DND-41 (cell line): ENCODE measurements at places on chromosomes 5 and 9.

DNA sequence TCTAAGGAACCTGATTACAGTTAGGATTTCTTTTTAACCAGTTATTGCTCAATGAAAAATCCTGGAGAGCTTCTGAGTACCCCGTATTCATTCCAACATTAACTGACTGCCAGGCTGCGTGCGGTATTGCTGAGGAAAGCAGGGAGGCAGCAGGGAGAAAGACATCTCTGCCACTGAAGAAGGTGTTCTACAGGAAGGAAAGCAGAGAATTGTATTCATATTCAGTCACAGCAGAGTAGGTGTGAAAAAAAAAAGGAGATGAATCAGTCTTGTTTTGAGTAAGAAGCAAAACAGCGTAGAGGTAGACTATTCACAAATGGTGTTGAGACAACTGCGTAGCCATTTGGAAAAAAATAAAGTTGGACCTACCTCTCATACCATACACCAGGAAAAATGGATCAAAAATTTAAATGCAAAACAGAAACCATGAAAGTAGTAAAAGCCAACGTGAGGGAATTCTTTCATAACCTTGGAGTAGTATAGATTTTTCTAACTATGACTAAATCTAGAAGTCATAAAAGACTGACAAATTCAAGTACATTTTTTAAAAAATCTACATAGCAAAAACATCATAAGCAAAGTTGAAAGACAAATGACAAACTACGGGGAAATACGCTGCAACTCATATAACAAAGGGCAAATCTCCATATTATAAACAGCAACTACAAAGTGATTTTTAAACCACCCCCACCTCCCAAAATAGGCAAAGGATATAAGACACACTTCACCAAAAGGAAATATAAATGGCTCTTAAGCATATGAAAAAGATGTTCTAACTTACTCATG is 9.9 kb upstream of the NR4A3 start:
- no peak for DNase-seq

GRCh38 chr5:67065237-67065636 is 131.4 kb downstream of the CD180 start:
- no peak for DNase-seq

GRCh38 chr9:112771359-112772214 is 21.0 kb downstream of the SNX30 start:
- no peak for DNase-seq

GRCh38 chr9:126144603-126145456 is 181.8 kb upstream of the MVB12B start:
- DNase-seq: no peak

GRCh38 chr5:66829358-66829674 is 233.1 kb downstream of the MAST4 start:
- no peak for DNase-seq

DNA sequence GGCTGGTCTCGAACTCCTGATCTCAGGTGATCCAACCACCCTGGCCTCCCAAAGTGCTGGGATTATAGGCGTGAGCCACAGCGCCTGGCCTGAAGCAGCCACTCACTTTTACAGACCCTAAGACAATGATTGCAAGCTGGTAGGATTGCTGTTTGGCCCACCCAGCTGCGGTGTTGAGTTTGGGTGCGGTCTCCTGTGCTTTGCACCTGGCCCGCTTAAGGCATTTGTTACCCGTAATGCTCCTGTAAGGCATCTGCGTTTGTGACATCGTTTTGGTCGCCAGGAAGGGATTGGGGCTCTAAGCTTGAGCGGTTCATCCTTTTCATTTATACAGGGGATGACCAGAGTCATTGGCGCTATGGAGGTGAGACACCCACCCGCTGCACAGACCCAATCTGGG is 1.5 kb downstream of the CA9 start:
- no peak for DNase-seq

DNA sequence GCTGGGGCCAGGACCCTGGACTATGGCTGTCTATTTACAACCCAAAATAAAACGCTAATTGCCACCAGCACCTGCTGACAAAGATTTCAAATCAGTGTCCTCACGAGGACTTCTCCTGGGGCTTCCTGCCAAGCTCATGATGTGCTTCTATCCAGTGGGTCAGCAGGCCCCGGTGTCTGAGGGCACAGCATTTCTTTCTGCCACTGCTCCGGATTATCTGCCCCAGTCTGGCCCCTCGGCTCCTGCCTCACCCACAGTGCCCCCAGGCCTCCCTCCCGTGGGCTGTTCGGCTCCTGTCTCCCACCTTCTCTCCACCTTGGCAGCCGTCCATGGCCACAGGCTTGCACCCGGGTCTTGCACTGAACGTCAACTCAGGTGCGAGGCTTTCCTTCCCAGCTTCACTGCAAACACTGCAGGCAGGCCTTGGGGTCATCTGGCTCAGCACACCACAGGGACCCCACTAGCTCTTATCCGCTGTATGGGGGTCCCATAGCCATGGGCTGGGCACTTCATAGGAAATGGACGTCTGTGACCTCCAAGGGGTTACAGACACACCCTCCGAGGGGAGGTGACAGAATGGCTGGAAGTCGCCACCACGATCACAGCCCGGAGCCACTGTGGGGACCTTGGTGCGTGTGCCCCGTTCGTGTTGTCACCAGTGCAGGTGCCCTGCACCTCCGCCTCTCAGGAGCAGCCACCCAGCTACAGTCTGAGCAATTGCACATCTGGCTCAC is 43.8 kb upstream of the FCN1 start:
- DNase-seq: no peak

GRCh38 chr5:125913200-125913599 is 510.0 kb upstream of the GRAMD2B start:
- DNase-seq: no peak
